ENCODE measurements at places on chromosomes 1 and 21.

- DNase-seq = no peak
Measured at GRCh38 chr1:60541831-60542532, 468.4 kb upstream of the C1orf87 start.

DNA sequence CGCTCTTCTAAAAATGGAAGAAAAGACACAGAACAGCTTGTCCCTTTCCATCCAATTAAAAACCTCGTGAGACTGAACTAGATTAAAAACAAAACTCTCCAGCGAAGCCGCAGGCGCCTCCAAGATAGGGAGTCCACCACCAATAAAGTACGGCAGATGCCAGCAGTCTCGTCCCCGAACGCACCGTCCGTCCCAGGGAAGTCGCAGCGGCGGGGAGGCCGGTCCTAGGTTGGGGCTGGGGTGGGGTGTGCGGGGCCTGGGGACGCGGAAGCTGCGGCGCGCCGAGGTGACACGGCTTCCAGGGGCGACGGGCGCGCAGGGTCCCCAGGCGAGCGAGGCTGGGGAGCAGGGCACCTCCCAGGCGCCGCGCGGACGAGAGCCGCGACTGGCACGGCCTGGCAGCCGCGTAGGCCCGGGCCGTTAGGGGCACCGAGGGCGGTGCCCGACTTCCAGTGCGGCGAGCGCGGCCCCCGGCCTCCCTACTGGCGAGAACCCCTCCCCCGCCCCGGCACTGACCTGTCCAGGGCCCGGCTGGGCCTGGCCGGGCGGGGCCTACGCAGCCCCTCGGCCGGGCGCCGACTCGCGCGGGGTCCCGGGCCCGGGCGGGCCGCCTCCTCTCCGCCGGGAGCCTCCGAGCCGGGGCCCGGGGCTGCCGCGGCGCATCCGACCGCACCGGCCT, 28.3 kb upstream of the A3GALT2 start:
- DNase-seq = peak; percentile 24

DNA sequence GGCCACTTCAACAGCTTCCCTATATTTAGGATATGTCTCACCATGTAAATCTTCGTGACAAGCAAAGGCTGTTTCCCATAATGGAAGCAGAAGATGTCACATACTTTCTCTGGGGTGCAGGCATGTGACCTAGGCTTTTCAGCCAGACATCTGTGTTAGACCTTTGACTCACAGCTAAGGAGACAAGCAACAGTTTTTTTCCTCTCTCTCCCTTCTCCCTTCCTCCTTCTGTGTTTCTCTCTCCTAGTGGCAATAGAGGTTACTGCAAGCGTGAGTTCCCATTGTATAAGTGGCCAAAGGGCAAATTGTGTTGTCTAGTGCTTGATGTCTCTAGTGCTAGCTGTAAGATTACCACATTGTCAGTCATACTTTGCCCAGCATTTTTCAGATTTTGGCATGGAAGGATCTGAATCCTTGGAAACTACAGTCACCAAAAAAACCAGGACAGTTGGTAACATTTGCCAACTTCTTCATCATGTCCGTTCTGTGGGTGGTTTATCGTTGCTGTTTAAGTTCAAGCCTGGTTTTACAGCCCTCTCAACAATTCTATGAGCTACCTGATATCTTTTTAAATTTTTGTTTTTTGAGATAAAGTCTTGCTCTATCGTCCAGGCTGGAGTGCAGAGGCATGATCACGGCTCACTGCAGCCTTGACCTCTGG, 44.4 kb upstream of the RABGAP1L start:
- peak; percentile 10 for DNase-seq

DNA sequence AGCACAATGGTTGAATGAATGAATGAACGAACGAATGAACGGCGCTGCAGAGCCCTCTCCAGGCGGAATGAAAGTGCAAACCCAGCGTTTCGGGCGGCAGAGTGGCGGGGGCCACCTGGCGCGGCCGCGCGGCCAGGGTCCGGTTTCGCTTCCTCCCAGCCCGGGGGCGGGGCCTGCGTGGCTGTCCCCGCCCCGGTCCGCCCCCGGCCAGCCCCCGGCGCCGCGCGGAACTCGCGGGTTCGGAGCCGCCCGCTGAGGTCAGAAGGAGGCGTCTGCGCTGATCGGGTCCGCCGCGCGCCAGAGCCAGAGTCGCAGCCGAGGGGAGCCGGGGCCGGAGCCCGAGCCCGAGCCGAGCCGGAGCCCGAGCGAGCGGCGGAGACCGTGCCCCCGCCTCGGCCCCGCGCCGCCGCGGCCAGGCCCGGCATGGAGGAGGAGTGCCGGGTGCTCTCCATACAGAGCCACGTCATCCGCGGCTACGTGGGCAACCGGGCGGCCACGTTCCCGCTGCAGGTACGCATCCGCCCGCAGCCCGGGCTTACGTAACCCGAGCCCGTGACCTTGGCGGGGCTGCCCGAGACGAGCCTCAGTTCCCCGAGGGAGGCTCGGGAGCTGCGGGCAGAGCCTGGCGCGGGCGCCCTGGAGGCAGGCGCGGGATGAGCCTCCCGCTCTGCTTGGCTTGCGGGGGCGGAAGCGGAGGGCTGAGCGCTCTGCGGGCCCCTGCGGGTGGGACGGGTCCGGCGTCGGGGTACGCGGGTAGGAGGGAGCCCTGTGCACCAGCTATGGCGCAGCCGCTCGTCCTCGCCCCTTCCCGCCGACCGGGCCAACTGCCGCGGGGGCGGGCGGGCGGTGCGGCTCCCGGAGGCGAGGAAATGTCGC, at the start of gene PDXK:
Gene PDXK, plus strand, starts transcription at position 258 of the 876 bp plus-strand sequence. Its CDS starts 166 bp downstream, at position 424.
- DNase-seq = peak; percentile 72

GRCh38 chr1:53661496-53661895, 77.5 kb downstream of the GLIS1 start:
- DNase-seq = no peak

DNA sequence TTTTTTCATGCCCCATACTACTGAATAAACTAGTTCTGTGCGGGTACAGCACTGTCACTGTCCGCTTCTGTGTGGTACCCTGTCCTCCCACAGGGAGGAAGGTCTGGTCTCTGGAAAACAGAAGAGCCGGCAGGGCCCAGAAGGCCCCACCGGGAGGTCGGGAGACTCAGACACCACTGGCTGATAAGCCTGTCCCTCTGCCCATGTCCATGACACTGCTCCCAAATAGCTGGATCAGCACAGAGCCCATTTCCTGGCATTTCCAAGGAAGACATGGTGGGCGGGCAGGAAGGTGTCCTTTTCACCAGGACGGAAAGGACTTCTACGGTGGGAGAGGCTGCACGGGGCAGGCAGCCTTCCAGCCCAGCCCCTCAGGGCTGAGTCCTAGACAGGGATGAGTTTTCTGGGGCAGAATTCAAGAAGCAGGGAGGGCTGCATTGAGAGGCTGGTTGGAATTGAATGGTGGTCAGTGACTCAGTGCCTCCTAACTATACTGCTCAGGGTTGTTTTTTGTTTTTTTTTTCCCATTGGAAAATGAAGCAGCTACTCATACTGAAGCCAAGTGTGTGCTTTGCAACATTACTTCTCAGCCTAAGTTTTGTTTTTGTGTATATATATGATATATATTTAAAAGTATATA, 7.1 kb downstream of the PSRC1 start:
- DNase-seq = no peak

DNA sequence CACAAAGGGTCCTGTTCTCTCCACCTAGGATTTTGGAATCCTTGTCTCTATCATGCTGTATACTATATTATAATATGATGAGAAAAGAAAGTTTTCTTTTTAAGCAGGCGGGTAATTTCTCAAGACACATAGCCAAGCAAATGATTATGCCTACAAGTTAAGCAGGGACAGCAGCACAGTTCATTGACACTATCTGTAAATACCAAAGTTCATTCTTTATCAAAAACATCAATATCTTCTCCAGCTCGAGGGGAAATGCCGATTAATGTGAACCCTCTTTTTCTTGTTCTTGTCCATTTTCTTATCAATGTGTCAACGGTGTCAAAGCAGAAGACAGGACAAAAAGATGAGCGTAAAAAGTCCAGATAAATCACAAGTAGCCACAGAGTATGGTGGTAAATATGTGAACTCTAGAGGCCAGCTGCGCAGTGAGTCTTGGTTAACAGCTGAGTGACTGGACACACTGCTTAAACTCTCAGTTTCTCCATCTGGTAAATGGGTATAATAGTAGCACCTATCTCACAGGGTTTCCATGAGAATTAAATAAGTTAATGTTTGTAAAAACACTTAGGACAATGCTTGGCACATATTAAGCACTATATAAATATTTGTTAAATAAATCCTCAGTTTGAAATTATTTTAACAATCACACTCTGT, 30.9 kb downstream of the LPAR3 start:
- no peak for DNase-seq

- no peak for DNase-seq
Measured at GRCh38 chr1:58596631-58597052, 19.6 kb upstream of the TACSTD2 start.

- peak; percentile 81 for DNase-seq
Measured at GRCh38 chr1:226662642-226663326, 76.3 kb downstream of the ITPKB start.

DNA sequence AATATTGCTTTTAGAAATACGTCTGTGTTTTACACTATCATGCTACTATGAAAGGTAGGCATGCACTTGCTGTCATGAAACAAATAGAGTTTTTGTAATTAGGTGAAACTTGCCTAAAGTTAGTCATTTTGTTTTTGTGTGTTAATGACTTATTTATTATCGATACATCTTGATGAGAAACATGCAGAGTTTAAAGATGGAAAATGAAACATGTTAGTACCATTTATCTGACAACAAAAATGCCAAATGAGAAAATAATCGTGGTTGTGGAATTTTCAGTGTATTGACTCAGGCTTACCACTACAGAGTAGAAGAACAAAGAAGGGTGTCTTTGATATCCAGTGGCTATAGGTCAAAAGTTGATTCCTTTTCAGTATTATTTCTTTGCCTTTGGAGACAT, 105.5 kb downstream of the NCAM2 start:
- DNase-seq = no peak

- DNase-seq = no peak
Measured at GRCh38 chr1:228217551-228218344, 9.9 kb downstream of the OBSCN start.

- DNase-seq = no peak
Measured at GRCh38 chr1:158185770-158186169, 5.1 kb downstream of the CD1D start.

GRCh38 chr21:29149808-29150425, 19.5 kb downstream of the MAP3K7CL start:
- DNase-seq = no peak

DNA sequence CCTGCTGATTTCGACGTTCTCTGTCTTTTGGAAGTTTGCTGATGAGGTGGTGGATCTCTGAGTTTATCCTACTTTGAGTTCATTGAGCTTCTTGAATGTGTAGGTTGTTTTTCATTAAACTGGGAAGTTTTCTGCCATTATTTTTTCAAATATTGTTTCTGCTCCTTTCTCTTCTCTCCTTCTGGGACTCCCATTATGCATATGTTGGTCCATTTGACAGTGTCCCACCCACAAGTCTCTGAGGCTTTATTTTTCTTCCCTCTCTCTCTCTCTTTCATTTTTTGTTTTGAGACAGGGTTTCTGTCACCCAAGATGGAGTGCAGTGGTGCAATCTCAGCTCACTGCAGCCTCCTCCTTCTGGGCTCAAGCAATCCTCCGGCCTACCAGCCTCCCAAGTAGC, 11.7 kb downstream of the TNFRSF18 start:
- no peak for DNase-seq

DNA sequence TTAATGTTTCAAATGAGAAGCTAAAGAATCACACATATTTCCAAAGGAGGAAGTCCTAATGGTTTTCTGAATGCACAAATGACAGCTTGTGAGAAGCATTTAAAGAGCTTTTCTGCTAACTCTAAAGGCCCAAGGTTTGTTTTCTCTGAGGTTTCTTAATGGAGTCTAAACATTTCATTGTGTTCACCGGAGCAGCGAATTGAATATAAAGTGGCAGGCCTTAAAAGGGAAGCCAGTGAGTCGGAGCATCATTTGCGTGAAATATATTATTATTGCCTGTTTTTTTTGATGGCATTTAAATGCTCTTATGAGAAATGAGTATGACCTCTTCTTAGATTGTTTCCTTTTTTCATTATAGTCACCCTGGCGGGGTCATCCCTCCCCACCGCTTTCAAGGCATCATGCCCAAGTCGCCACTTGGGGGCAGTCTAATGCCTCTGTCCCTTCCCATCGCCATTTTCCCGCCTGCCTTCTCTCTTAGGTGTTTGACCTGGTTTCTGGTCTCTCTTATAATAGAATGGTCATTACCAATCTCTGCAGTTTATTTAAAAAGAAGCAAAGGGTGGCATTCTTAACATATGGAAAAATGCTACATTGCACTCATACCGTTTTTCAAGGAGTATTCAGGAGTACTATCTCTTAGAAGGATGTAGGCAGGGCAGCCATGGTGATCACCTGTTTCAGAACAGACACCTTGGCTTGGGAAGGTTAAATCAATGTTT, 25.3 kb upstream of the OVAAL start:
- peak; percentile 58 for DNase-seq

DNA sequence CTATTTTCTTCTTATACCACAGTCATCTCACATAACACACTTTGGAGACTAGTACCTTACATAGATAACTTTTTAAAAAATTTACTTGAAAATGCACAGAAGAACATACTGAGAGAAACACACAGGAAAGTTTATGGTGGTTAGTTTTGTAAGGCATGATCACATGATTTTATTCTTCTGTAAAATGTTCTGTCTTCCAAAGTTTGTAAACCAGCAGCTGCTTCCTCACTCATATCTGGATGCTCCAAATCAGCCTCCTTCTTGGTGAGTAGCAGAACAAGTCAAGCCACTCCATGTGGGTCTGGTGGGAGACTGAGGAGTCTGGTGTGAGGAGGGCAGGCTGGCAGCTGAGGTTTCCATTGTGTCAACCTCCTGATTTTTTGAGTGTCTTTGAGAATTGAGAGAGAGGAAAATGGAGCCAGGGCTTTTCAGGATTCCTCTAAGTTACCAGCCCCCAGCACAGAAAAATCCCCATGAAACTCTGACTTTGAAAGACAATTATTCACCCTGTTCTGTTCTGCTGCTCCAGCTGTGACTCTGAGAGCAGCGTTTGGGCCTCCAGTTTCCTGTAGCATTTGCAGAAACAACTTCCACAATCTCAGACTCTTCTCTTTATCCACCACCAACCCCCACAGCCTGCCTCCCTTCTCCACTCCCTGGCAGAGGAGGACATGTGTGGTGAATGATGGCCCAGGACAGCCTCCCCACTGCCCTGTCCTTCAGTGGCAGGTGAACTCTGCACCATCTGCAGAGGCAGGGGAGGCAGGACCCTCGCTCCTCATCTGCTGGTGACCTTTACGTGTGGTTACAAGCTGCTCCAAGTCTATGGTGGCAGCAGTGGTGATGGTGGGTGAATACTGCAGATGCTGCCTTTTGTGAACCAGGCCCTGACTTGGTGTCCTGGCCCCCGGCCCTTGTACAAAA, 82.3 kb downstream of the FCRL5 start:
- no peak for DNase-seq
